ENCODE measurements at places on chromosomes 5 and 9.

GRCh38 chr9:125376261-125377226 lies 114.9 kb downstream of the GAPVD1 start:
- no peak for DNase-seq

GRCh38 chr5:142283304-142283703 lies 41.5 kb downstream of the SPRY4 start:
- no peak for DNase-seq

GRCh38 chr9:93198117-93198837 lies 14.3 kb downstream of the WNK2 start:
- no peak for DNase-seq

DNA sequence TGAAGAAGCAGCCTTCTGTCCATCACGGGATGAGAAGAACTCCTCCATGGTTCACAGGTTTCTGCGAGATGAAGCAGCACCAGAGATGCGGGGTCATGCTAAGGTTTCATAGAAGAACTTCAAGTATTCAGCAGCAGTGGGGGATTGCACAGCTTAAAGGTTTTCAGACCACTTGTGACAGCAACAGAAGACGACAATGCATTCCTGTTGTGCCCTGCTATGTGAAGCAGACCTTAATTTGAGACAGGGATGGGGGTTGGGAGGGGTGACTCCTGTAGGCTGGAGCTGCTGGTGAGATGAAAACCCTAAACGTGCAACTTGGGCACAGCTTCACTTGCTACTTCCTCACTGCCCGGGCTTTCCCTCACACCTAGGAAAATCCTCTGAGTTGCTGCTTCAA lies 256.0 kb downstream of the SLIT3 start:
- DNase-seq: no peak

DNA sequence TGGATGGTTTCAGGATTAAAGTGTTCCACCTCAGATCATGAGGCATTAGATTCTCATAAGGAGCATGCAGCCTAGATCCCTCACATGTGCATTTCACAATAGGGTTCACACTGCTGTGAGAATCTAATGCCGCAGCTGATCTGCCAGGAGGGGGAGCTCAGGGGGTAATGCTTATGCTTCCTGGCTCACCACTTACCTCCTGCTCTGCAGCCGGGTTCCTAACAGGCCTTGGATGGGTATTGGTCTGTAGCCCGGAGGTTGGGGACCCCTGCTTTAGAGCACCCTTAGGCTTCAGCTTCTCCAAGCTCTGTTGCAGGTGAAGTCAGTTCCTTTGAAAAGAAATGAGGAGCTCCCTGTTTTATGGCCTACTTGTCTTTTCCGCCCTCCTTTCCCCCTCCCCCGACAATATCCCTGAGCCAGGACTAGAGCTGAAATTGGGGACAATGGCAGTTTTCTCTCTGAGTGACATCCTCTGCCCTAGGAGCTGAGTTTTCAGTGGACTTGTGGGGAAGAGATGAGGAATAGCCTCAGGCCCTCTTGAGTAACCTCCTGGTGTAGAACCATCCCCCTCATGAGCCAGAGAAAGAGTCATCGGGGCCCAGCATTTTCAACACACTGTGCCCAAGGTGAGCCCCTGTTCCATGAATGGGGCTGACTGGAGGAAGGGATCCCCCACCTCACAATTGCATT lies 16.2 kb upstream of the MAT2B start:
- no peak for DNase-seq

- DNase-seq: no peak
These were observed 247.9 kb upstream of the VLDLR start for GRCh38 chr9:2373648-2374047.

GRCh38 chr9:1055166-1055565 lies 5.0 kb downstream of the DMRT2 start:
- no peak for DNase-seq

GRCh38 chr5:127757576-127757975 lies 54.4 kb downstream of the CCDC192 start:
- DNase-seq: no peak

- no peak for DNase-seq
These were observed 1013.6 kb downstream of the CDH9 start for GRCh38 chr5:26024774-26025173.

DNA sequence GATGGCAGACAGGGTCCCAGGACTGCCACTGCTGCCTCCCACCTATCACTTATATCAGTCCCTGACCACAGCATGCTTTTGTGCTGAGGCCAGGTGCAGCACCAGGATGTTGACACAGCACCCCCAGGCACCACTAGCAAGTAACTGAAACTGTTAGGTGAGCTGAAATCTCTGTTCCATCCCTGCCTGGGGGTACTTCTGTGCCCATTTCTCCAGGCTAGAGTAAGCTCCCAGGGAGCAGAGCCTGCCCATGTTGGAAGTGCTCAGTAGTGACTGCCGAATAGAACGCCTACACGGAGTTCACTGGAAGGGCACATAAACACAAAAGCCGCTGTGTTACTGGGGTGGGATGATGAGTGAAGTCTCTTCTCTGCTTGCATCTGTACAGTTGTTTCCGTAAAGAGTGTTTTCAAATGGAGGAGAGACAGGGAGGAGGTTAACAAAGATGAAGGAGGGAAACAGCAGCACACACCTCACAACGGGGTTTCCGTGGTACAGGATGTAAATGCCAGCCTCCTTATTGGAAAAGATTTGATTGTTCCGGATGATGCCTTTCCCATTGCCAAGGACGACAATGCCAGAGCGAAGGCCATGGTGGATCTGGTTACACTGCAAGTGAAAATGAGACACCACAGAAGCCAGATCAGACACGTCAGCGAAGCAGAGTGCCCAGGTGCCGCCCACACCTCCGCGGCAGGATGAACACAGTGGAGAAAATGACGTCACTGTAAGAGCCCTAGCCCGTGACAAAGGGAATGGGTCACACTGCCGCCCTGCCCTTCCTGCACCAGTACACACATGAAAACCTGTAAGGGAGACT lies 43.1 kb downstream of the POLR1E start:
- DNase-seq: peak; percentile 33

DNA sequence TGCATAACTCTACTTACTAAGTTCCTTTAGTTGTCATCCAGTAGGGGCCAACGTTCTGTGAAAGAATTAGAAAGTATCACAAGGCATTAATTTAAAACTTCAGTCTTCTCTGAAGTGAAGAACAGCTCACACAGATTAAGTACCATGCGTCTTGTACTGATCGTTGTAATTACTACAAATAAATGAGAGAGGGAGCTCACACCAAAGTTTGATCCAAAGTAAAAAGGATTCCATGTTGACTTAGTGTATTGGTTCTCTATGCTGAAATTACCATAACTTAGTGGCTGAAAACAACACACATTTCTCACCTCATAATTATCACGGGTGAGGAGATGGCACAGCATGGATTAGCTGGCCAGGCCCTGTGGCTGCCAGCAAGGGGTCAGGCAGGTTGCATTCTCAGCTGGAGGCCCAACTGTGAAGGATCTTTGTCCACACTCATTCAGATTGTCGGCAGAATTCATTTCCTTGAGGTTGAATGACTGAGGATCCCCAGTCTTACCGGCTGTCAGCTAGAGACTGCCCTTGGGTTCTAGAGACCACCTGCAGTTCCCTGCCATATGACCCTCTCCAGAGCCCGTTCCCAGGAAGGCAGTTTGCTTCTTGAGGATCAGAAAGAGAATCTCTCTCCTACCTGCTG lies 169.1 kb downstream of the YTHDC2 start:
- DNase-seq: no peak

GRCh38 chr9:107016383-107016782 lies 153.4 kb downstream of the ZNF462 start:
- no peak for DNase-seq

DNA sequence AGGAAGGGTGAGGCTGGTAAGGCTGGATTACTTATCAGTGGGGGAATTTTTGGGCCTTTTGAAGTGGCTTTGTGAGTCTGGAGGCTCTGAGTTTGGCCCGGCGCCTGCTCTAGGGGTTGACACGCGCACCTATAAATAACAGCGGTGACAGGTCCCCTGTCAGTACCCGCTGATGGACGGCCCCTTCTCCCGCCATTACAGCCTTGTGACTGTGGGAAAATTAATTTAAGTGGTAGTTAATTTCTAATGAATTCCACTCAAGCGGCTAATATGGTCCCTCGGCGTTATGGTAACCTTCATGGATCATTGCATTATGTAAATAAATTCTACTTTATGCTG lies 16.5 kb downstream of the MRPL36 start:
- no peak for DNase-seq

DNA sequence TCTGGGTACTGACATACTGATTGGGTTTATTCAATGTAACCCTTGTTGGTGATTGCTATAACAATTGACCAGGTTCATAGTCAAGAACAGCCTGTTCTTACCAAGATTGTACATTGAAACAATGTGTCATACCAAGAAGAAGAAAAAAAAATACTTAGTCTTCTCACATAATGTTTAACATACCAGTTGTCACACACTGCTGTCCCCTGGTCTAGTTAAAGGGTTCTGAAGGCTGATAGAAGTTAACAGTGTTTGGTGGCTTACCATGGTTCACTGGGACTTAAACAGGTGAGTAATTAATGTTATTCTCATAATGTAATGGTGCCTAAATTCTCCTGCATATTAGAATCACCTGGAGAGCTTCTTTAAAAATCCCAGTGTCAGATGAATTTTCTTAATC lies 18.5 kb upstream of the CDC42SE2 start:
- DNase-seq: no peak

DNA sequence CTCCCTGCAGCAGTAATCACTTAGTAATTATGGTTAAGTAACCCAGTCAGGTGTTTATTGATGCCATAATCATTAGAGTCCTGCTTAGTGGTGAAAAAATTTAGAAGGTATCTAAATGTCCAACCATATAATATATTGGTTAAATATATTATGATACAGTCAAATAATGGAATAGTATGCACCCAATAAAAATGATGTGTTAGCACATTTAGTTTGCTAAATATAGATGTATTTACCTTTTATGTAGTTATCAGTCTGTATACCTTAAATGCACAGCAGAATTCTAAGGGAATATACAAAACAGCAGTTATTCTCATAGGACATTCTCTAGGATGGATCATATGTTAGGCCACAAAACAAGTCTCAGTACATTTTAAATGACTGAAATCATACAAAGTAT lies 90.4 kb downstream of the PRKACG start:
- no peak for DNase-seq

GRCh38 chr5:76689321-76690036 lies 26.4 kb upstream of the F2R start:
- DNase-seq: no peak

- DNase-seq: no peak
These were observed 465.7 kb downstream of the GADD45G start for GRCh38 chr9:90070469-90070868.

- DNase-seq: peak; percentile 47
These were observed 441.8 kb upstream of the TLE4 start for GRCh38 chr9:79129865-79130480.

Measured in right renal cortex interstitium (tissue), 3 donors.